BE2C (cell line): ENCODE measurements at places on chromosomes 5 and 9.
A peak's percentile ranks its signal among the peaks of the same experiment; 100 is the strongest.

- peak; percentile 88 for DNase-seq
Observed at GRCh38 chr5:147509710-147510651, at the start of gene DPYSL3. DPYSL3 (minus strand) TSS chr5:147510068; CDS start chr5:147509858, 210 bp downstream.

GRCh38 chr5:8613078-8613685 is 744.2 kb downstream of the MTRR start:
- no peak for DNase-seq

- no peak for DNase-seq
Observed at GRCh38 chr5:31995006-31995405, 179.1 kb downstream of the GOLPH3 start.

GRCh38 chr5:123610209-123610608 is 98.2 kb downstream of the CSNK1G3 start:
- DNase-seq: no peak
